ENCODE measurements at places on chromosomes 3 and 15.

DNA sequence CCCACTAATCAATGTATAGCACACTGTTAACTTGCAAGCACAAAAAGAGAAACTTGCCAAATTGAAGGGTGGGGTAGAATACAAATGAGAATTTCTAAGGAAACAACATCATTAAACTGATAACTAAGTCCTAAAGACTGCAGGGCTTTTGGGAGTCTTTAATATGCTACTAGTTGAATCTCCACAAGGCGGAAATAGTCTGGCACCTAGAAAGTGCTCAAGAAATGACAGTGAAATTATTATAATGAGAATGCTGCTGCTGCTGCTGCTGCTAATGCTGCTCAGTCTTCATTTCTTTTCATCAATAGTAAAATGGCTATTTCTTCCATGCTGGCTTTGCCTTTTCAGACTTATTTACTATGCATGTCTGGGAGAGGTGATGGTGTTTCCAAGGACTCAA is 91.8 kb downstream of the BTD start:
- peak; percentile 14 for DNase-seq

DNA sequence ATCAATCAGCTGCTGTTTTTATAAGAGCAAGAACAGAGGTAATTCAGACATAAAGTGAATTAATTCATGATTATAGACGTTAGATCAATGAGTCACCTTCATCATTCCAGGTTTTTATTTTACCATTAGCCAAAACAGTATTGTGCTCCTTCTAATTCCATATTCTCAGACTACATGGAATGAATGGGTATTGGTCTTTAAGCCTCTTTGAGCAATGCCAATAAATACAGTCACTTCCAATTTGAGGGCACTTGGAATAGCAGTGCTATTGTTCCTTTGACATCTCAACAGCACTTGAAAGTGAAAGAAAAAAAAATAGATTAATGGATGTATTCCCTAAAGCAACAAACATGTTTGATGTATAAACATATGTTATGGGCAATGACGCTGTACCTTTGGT is 830.9 kb upstream of the CFAP20DC start:
- DNase-seq: no peak

- peak; percentile 28 for DNase-seq
Measured at GRCh38 chr15:98292442-98293240, 332.1 kb downstream of the ARRDC4 start.

DNA sequence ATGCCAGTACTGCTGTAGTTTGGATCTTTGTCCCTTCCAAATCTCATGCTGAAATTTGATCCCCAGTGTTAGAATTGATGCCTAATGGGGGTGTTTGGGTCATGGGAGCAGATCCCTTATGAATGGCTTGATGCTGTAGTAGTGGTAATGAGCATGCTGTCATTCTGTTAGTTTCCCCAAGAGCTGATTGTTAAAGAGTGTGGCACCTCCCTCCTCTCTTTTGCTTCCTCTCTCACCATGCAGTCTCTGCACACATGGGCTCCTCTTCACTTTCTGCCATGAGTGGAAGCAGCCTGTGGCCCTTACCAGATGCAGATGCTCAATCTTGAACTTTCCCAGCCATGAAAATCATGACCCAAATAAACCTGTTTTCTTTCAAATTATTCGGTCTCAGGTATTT is 141.3 kb upstream of the DPPA4 start:
- DNase-seq: no peak

DNA sequence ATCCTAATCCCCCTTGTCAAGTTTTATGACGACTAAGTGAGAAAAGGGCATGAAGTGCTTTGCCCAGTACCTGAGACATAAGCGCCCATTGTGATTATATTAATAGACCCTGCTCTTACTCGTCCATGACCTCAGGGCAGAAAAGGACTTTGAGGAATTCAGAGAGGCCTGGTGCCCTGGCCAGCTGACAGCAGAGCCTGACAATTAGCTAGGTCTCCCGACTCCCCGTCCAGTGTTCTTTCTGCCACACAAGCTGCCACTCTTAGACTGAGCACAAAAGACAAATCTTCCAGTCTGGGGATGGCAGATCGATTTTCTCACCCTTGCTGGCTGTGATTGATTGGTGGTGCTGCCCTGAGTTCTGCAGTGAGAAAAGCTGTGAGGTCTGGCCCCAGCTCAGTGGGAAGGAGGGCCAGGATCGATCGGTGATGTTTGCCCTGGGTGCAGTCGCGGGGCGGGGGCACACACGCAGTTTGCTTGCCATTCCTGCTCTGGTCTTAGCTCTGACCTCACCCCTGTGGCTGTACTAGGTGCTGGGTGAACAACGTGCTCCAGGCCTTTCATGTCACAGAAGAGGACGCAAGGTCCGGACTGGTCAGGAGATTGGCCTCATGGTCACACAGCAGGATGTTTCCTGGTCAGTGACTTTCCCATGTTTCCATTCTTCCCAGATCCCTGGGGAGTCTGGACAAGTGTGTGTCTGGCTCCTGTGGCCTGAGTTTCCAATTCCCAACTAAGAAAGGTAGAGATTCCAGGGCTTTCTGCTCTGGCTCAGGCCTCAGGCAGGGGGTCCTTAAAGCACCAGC is 67.4 kb upstream of the TLE3 start:
- DNase-seq: no peak

- no peak for DNase-seq
Measured at GRCh38 chr3:135140591-135140990, 345.5 kb downstream of the EPHB1 start.

- no peak for DNase-seq
Measured at GRCh38 chr3:190709351-190709773, 153.1 kb downstream of the GMNC start.

- no peak for DNase-seq
Measured at GRCh38 chr15:71508081-71508682, 302.2 kb upstream of the NR2E3 start.

DNA sequence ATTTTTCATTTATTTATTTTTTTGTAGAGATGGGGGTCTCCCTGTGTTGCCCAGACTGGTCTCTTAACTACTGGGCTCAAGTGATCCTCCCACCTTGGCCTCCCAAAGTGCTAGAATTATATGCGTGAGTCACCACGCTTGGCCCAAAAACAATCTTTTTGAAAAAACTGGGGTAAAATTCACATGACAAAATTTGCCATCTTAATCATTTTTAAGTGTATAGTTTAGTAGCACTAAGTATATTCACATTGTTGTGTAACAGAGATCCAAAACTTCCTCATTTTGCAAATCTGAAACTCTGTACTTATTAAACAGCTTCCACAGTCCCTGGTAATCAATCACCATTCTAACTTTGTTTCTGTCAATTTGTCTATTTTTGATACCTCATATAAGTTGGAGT is 5.2 kb downstream of the SNX1 start:
- no peak for DNase-seq

DNA sequence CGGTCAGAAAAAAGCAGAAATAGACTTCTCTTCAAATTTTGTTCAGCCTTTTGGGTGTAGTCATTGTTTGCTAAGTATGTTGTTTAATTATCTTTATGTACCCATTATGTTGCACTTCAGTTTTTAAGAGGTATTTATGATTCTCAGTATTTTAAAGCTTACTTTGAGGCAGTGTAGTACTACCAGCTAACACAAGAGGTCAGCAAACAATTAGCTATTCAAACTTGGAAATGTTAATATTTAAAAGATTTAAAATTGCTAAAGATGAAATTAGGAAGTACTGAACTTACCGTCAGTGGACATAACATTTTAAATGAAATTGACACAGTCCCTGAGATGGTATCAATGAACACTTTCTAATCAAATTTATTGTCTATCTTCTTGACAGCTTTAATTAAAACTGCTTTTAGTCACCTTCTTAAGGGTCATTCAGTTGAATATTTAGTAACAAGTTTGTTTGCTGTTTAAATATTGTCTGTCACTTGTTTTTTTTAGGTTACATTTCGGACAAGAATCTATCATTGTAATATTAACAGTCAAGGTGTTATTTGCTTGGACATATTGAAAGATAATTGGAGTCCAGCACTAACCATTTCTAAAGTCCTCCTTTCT is 28.1 kb downstream of the NKIRAS1 start:
- DNase-seq: peak; percentile 39

DNA sequence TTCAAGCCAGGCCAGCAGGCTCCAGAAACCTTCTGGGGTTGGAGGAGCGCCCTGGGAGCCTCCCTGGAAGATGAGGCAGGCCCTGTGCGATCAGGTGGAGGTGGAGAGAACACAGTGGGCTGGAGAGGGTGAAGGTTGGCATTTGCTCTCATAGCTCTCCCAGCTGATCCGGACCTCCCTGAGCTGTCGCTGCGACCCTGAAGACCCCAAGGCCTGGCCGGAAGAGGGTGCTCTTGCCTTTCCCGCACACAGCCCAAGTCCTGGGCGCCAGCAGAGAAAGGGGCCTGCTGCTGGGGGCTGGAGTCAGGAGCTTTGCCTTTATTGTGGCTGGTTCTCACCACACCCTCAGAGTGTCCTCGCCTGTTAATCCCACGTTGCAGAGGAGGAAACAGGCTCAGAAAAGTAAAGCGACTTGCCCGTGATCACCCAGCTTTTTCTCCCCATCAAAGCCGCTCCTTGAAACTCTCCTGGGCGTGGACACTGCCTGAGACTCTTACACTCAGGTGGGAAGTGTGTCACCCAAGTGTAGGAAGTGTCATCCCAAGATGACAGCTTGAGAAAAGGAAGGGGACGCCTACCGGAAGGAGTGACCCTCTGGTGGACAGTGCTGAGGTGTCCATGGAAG is 8.6 kb upstream of the RPL29 start:
- no peak for DNase-seq

DNA sequence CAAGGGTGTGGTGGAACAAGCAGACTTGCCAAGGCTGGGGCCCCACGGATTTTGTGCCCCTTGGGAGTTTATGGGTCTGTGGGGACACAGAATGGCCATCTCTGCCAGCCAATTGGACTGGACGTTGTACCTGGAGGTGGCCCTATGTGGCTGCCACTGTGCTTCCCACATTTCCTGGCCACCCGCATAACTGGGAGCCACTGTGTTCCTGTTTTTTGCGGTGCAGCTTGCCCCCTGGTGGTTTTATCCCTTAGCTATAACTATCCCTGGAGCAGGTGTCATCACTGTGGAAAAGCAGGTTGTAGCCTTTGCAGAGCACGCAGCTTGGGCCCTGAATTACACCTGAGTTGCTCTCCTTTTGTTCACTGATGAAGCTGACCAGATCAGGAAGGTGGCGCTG is 306.3 kb downstream of the ZPLD1 start:
- DNase-seq: peak; percentile 26

- no peak for DNase-seq
Measured at GRCh38 chr3:12278566-12278965, 10.3 kb upstream of the PPARG start.
